ENCODE measurements at places on chromosomes 16 and 17. TPM values are rescaled to one million over a fixed set of nuclear protein-coding genes. Genes with fewer than 3 reads are reported as not detected.

Gene UMOD
- not detected for total RNA-seq

Gene DNAI2
- not detected for total RNA-seq

Gene VTN
- 0.18 TPM for total RNA-seq

Gene DHX8
- 60.6 TPM for total RNA-seq

Gene PMP22
- total RNA-seq = not detected

GRCh38 chr17:80294210-80294609 lies 33.6 kb downstream of the RNF213 start:
- DNase-seq = no peak

DNA sequence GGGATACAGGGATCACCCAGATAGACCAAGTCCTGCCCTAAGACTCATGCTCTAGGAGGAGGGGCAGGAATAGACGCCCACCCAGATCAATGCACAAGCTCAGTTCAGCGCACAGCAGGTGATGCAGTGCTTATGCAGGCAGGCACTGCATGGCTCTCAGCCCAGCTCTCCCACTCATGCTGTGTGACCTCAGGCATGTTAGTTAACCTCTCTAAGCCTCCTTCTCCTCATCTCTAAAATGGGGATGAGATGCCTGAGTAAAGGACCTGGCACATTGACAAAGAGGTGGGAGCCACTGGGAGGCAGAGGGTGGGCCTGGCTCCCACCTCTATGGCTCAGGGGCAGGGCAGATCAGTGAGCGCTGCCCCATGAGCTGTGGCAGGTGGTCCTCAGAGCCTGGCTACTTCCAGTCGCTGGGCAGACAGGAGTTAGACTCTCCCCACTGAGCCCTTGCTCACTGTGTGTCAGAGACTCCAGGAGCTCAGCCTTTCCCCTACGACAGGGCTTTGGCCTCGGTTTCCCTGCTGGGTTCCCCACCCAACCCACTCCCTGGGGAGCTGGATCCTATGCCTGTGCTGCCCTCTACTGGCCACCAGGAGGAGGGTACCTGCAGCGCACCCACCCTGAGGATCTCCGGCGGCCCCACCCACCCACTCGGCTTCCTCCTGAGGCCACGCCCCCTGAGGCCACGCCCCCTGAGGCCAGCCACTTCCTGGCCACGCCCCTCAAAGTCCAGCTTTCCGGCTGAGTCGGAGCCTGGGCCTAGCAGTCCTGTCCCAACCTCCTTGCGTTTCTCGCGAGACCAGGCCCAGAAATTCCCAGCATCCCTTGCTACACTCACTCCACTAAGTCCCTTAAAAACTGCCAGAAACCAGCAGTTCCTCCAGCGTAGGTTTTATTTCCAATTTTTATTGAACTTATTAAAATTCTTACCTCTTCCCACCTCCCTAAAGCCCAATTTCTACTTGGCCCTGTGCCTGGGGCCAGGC lies 196.1 kb downstream of the GSG1L start:
- DNase-seq = no peak

DNA sequence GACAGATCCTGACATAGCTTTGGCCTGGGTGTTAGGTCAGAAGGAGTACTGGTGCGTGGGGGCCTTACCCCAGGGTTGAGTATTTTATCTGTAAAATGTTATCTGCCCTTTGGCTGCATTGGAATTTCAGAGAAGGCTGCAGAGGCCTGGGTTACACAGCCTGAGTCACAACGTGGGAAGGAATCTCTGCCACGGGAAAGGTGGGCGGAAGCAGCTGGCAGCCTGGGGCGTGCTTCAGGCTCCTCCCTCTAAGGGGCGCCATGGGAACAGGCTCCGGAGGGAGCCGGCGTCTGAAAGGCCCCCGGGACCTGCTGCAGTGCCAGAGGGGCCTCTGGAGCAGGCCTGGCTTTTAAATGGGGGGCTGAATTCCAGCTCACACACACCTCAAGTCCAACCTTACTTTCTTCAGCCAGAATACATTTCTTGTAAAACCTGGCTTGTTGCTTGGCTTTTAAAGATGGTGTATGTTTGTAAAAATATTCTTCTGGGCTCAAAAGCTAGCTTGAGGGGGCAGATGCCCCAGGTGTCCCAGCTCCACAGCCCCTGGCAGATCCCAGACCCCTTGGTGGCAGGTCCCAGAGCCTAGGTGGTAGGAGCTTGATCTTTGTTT lies 142.2 kb downstream of the RAB11FIP4 start:
- DNase-seq = no peak

DNA sequence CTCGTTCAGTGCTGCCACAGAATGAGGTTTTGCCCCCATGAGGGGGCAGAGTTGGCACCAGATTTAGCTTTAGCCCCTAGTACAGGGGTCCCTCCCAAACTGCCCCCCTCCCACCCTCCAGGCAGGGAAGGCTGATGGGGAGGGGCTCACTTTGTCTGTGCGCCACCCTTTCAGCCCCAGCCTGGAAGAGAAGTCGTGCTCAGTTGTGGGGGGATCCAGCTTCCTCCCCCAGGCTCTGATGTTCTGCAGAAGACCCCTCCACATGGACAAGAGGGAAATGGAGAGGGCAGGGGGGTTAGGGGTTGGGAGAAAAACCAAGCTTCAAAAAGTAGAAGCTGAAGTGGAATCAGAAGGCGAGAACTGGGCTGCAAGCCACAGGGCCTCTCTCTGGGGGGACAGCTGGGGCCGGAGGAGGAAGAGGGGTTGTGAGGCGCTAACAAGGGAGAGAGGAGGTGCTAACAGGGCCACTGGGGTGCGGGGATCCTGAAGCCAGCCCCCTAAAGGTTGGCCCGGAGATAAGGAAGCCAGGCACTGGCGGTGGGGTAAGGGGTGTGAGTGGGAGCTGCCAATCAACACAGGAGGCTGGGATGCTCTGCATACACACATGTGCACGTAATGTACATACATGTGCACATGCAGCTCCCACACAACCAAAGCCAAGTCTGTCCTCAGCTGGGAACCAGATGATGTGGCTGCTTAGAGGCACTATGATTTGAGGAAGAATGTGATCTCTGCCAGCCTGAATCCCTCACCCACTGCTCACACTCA lies 7.0 kb upstream of the TMEM92 start:
- DNase-seq = peak; percentile 13

DNA sequence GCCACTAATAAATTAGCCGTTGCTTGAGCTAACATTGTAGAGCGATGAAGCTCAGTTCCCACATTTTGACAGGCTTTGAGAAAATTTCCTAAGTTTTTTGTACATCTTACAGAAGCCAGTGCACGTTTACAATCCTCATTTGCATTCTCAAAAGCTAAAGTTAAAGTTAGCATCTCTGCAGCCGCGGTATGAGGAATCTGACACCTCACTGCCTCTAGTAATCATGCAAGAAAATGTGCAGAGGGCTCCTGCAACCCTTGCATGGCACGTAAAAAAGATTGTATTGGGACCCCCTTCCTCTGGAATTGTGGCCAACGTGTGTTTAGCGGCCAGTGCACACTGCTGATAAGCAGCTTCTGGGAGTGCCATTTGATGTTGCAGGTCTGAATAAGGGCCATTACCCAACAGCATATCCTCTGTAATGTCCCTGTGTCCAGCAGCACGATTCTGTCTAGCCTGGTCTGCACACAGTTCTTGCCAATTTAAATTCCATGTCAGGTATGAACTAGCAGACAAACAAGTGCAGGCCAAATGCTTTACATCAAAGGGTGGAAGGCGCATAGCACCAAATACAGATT lies 12.4 kb upstream of the ZNF689 start:
- DNase-seq = no peak

GRCh38 chr16:1707193-1707790 lies 1.3 kb downstream of the MAPK8IP3 start:
- no peak for DNase-seq

GRCh38 chr17:11953924-11954323 lies 43.4 kb downstream of the ZNF18 start:
- no peak for DNase-seq

GRCh38 chr17:77693301-77693700 lies 265.2 kb upstream of the TNRC6C start:
- DNase-seq = no peak

GRCh38 chr17:43962479-43962878 lies 8.7 kb upstream of the PYY start:
- no peak for DNase-seq

DNA sequence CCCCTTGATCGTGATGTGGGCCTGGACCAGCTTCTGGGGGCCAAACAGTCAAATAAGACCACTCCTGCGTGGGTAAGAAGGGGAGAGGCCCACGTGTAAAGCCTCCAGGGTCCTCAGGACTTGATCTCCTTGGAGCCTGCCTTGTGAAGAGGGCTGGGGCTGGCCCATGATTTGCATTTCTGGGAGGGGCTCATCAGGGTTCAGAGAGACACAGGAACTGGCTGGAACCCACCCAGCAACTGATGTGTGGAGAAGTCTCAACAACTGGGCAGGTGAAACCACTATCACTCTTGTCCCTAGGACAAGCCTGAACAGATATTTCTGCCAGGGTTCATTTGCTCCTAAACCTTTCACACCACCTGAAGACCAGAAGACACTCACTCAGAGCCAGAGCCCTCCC lies 214.7 kb downstream of the ZNF423 start:
- DNase-seq = no peak

DNA sequence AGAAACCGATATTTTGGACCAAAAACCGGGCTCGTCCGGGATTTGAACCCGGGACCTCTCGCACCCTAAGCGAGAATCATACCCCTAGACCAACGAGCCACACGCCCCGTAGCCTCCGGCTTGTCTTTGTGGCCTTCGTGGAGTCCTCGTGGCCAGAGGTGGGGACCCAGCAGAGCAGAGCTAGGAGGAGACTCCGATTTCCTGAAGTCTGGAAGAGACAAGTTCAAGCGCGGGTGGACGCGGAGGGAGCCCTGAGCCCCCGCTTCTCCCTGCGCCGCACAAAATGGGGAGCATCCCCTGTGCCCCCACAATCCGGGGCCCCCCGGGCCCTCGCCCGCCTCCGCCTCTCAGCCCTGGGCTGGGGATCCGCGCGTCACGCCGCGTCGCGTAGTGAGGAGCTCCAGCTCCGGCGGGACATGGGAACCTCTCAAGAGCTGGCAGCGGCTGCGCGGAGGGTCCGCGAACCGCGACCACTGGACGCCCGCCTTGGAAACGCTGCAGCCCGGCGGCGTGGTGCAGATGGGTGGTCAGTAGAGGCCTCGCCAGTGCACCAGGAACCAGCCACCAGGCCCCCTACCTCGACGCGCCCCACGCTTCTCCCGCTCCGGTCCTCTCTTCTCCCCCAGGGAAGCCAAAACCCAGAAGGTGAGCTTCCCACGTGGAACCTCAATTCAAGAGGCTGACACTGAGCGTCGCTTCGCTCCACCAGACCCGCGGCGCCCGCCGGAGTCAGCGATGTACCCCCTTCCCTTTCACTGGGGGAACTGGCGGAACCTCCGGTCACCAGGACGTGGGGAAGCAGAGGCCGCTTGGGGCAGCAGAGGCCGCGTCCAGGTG lies 5.2 kb upstream of the OR1F1 start:
- DNase-seq = no peak

DNA sequence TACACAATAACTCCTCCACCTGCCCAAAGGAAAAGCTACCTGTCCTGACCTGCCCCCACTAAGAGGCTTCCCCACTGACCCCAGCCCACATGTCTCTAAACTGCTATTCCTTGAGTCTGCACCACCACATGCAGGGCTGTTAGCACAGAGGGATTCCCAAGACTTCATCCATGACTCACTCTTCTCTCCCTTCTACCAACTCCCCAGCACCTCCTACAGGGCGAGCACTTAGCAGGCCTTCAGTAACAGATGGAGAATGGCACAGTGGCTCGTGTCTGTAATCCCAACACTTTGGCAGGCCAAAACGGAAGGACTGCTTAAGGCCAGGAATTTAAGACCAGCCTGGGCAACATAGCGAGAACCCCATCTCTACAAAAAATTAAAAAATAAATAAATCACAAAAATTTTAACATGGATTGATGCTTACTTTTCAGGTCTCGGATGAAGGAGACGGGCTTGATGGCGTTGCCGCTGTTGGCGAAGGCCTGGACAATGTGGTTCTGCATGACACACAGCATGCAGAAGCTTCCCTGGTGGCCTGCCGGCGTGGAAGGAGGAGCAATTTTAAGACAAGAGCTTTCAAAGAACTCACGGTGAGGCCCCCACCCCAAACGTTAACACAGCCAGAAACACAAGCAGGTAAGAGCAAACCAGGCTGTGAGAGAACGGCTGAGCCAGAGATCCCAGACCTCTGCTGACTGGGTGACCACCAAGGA lies 12.0 kb downstream of the USP36 start:
- DNase-seq = no peak

DNA sequence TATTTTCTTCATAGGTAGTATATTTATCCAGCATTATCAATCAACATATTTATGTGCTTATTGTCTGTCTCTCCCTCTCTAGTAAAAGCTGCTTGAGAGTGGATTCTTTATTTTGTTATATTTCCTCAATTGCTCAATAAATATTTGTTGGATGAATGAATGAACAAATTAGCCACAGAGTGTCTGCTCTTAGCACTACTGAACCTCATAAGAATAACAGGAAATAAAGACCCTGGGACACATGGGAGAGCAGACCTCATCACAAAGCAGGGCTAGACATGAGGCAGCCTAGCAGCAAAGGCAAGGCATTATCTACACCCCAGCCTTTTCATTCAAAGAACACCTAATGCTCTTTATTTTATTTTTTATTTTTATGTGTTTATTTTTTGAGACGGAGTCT lies 34.9 kb upstream of the TANC2 start:
- DNase-seq = no peak

DNA sequence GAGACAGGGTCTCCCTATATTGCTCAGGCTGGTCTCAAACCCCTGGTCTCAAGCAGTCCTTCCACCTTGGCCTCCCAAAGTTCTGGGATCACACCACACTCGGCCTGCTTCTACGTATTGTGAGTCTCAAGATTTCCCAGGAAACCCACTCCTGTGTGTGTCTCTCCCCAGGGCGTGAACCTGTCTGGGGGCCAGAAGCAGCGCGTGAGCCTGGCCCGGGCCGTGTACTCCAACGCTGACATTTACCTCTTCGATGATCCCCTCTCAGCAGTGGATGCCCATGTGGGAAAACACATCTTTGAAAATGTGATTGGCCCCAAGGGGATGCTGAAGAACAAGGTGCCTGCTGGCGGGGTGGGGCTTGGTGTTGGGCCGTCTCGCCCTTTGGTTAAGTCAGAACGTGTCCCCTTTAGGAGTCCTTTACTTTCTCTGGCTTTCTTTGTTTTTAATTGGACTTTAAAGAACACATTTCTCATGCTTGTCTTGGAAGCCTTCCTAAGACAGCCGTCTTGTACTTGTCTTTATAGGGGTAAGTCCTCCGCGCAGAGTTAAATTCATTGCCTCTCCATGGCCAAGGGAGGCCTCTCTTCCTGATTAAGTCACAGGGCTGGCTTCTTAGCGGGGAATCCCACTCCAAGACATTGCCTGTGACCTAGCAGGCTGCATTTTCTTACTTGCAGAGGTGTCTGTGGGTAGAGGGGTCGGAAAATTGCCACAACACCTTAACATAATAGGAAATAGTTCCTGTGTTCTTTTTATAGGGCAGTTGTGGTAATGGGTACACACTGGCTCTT lies 136.4 kb downstream of the ABCC6 start:
- no peak for DNase-seq

- no peak for DNase-seq
Measured at GRCh38 chr17:47776330-47777197, 43.5 kb downstream of the TBX21 start.

GRCh38 chr17:73952480-73953205 lies 250.8 kb upstream of the RPL38 start:
- peak; percentile 22 for DNase-seq

GRCh38 chr17:17445925-17446665 lies 30.7 kb upstream of the MED9 start:
- no peak for DNase-seq
